ENCODE measurements at places on chromosomes 2 and 18. TPM values are rescaled to one million over a fixed set of nuclear protein-coding genes. Genes with fewer than 3 reads are reported as not detected.

OTOS gene
- total RNA-seq: not detected

RANBP2 gene
- total RNA-seq: 27.3 TPM

ASXL3 gene
- not detected for total RNA-seq

GCG gene
- total RNA-seq: not detected

HOXD12 gene
- not detected for total RNA-seq

PPP1R1C gene
- 1.9 TPM for total RNA-seq

SCYGR6 gene
- total RNA-seq: not detected

GALNT14 gene
- total RNA-seq: 41.6 TPM

HOXD10 gene
- 5.3 TPM for total RNA-seq

FBLN7 gene
- total RNA-seq: 0.37 TPM

HTR2B gene
- 0.06 TPM for total RNA-seq

CREG2 gene
- total RNA-seq: 14.2 TPM

MAL gene
- total RNA-seq: not detected

LHCGR gene
- not detected for total RNA-seq

FOXI3 gene
- not detected for total RNA-seq

RPL31 gene
- total RNA-seq: 2,285 TPM

PLCL1 gene
- total RNA-seq: not detected

PLCD4 gene
- 0.29 TPM for total RNA-seq

LDLRAD4 gene
- 3.3 TPM for total RNA-seq

PGAP1 gene
- 3.2 TPM for total RNA-seq

VWC2L gene
- not detected for total RNA-seq

ATP8B1 gene
- 6.2 TPM for total RNA-seq

CDKL4 gene
- not detected for total RNA-seq

Data from A549 treated with GW870086 at 1 μM for 4 hours (cell line).